ENCODE measurements at places on chromosomes 3 and 15. TPM values are rescaled to one million over a fixed set of nuclear protein-coding genes. Genes with fewer than 3 reads are reported as not detected.

Gene SRGAP3
- 4.9 TPM for total RNA-seq

Gene ATP13A5
- not detected for total RNA-seq

Gene HDC
- total RNA-seq: not detected

Gene TF
- 0.60 TPM for total RNA-seq

Gene CCRL2
- 13.5 TPM for total RNA-seq

- no peak for DNase-seq
- peaks cover 7% of the 10 kb centered on the region for H3K36me3 ChIP-seq
- H3K27ac ChIP-seq: no peak overlapping the region
- no peaks in the 10 kb centered on the region for H3K27me3 ChIP-seq
Observed at GRCh38 chr15:42457445-42458442, 33.2 kb downstream of the ZNF106 start.

DNA sequence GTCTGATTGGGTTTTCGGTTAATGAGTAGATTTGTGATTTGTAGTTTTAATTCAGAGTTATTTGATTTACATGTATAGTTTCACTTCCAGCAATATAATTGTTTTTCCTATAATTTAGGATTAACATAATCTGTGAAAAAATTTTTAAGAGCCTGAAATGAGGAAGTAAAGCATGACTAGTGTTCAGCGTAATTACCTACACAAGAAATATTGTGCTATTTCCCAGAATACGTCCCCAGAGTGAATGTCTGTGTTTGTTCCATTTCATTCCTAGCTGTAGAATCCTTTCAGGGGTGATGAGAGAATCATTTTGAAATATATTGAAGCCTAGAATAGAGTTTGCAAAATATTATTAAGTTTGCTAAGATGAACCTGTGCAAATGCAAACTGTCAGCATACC is 247.1 kb downstream of the BBX start:
- DNase-seq: no peak
- H3K4me3 ChIP-seq: no peak overlapping the region
- peaks cover 19% of the 10 kb centered on the region for H3K36me3 ChIP-seq
- no peaks in the 10 kb centered on the region for H3K4me1 ChIP-seq
- no peaks in the 10 kb centered on the region for H3K27me3 ChIP-seq

DNA sequence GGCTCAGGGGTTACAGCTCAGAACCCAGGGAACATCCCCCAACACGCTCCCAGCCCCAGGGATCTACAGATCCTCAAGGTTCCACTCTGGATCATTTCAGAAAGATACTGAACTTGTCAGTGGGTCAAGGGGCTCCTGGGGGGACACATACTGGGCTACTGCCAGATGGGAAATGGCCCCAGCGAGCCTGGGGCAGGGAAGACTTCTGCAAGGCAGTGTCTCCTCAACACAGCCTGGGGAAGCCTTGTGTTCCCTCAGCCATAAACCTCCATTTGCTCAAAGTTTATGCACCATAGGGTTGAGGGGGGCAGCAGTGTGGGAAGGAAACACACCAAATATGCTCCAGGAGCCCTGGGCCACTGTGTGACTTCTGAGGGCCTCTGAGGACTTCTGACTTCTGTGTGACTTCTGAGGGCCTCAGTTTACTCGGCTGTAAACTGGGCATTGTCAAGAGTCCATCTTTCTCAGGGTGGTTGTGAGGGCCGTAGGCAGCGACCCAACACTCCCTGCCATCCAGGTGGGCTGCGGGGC is 58.4 kb downstream of the IQSEC1 start:
- peaks cover 7% of the 10 kb centered on the region for H3K36me3 ChIP-seq
- no peaks in the 10 kb centered on the region for H3K27me3 ChIP-seq
- H3K4me3 ChIP-seq: peak overlapping the region; percentile 84
